Left renal pelvis (tissue), 4 donors: ENCODE measurements at places on chromosomes 12 and 14. TPM values are rescaled to one million over a fixed set of nuclear protein-coding genes. Genes with fewer than 3 reads are reported as not detected.

ESRRB gene
- 8.8 TPM for polyA plus RNA-seq

MYBPC1 gene
- 0.11 TPM for polyA plus RNA-seq

FAM181A gene
- polyA plus RNA-seq: not detected

SLC41A2 gene
- polyA plus RNA-seq: 12.4 TPM

ACSM4 gene
- polyA plus RNA-seq: not detected

A2ML1 gene
- polyA plus RNA-seq: 0.21 TPM

SSTR1 gene
- 0.15 TPM for polyA plus RNA-seq

PTHLH gene
- polyA plus RNA-seq: 0.84 TPM

LRTM2 gene
- 0.36 TPM for polyA plus RNA-seq

PIK3C2G gene
- polyA plus RNA-seq: 4.5 TPM

FAM186B gene
- 1.1 TPM for polyA plus RNA-seq

LRRC9 gene
- 2.7 TPM for polyA plus RNA-seq

LUM gene
- polyA plus RNA-seq: 41.3 TPM

LMNTD1 gene
- polyA plus RNA-seq: not detected

KCNC2 gene
- polyA plus RNA-seq: 0.57 TPM

ADAM20 gene
- 0.16 TPM for polyA plus RNA-seq

SMCO2 gene
- not detected for polyA plus RNA-seq

TROAP gene
- 22.9 TPM for polyA plus RNA-seq

SIVA1 gene
- 48.0 TPM for polyA plus RNA-seq

KRT82 gene
- polyA plus RNA-seq: not detected

TAS2R7 gene
- not detected for polyA plus RNA-seq

KIF5A gene
- polyA plus RNA-seq: 1.1 TPM

OR4K2 gene
- polyA plus RNA-seq: not detected

OTUB2 gene
- polyA plus RNA-seq: 4.4 TPM

IFI27 gene
- 26.7 TPM for polyA plus RNA-seq

NGB gene
- polyA plus RNA-seq: not detected

ANO4 gene
- polyA plus RNA-seq: 7.0 TPM

MMP17 gene
- 0.55 TPM for polyA plus RNA-seq

ARHGEF25 gene
- polyA plus RNA-seq: 33.6 TPM

SYT1 gene
- polyA plus RNA-seq: 18.1 TPM

RTN1 gene
- 3.3 TPM for polyA plus RNA-seq

PELI2 gene
- 29.7 TPM for polyA plus RNA-seq

RFX4 gene
- not detected for polyA plus RNA-seq

MDGA2 gene
- 2.2 TPM for polyA plus RNA-seq

TC2N gene
- polyA plus RNA-seq: 9.9 TPM

LRRC10 gene
- not detected for polyA plus RNA-seq

NTF3 gene
- polyA plus RNA-seq: 3.5 TPM

KERA gene
- 1.3 TPM for polyA plus RNA-seq

FAM161B gene
- 12.7 TPM for polyA plus RNA-seq

KRT6A gene
- polyA plus RNA-seq: not detected

TBC1D30 gene
- polyA plus RNA-seq: 6.0 TPM

DHRS2 gene
- 2.0 TPM for polyA plus RNA-seq

RD3L gene
- not detected for polyA plus RNA-seq

RNASE4 gene
- polyA plus RNA-seq: 4.2 TPM

CLEC4A gene
- polyA plus RNA-seq: 0.63 TPM

CDKN1B gene
- 59.1 TPM for polyA plus RNA-seq

PRKD1 gene
- polyA plus RNA-seq: 23.3 TPM

IQSEC3 gene
- polyA plus RNA-seq: 6.4 TPM

DBX2 gene
- polyA plus RNA-seq: 0.24 TPM

ST8SIA1 gene
- 7.8 TPM for polyA plus RNA-seq

ADAMTS20 gene
- polyA plus RNA-seq: 0.78 TPM

MYO1H gene
- polyA plus RNA-seq: 2.0 TPM

TAS2R9 gene
- not detected for polyA plus RNA-seq

PSMB11 gene
- polyA plus RNA-seq: not detected

SMOC1 gene
- 2.3 TPM for polyA plus RNA-seq

IGFBP6 gene
- 23.5 TPM for polyA plus RNA-seq

CCDC198 gene
- 416 TPM for polyA plus RNA-seq

SLC10A1 gene
- polyA plus RNA-seq: 0.20 TPM

DACT1 gene
- polyA plus RNA-seq: 31.8 TPM
